ENCODE measurements at places on chromosomes 11 and 22.

GRCh38 chr11:110728883-110729282, 16.6 kb upstream of the ARHGAP20 start:
- DNase-seq: no peak

DNA sequence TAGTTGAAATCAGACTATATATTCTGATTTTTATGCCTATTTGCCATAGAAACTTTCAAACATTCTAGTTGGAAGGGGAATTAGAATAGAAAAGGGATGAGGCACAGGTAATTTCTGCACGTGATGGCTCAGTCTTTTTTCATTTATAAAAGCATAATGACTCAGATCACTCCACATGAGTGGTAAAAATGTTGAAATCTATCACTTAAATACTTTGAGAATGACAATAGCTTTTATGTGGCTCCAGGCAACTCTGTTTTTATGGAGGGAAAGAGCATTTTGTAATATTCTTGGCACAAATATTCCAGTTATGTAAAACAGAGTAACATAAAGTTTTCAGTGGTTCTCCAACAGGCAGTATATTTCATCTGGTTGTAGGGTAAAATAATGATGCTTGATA, 5.9 kb upstream of the MMP3 start:
- DNase-seq: no peak

DNA sequence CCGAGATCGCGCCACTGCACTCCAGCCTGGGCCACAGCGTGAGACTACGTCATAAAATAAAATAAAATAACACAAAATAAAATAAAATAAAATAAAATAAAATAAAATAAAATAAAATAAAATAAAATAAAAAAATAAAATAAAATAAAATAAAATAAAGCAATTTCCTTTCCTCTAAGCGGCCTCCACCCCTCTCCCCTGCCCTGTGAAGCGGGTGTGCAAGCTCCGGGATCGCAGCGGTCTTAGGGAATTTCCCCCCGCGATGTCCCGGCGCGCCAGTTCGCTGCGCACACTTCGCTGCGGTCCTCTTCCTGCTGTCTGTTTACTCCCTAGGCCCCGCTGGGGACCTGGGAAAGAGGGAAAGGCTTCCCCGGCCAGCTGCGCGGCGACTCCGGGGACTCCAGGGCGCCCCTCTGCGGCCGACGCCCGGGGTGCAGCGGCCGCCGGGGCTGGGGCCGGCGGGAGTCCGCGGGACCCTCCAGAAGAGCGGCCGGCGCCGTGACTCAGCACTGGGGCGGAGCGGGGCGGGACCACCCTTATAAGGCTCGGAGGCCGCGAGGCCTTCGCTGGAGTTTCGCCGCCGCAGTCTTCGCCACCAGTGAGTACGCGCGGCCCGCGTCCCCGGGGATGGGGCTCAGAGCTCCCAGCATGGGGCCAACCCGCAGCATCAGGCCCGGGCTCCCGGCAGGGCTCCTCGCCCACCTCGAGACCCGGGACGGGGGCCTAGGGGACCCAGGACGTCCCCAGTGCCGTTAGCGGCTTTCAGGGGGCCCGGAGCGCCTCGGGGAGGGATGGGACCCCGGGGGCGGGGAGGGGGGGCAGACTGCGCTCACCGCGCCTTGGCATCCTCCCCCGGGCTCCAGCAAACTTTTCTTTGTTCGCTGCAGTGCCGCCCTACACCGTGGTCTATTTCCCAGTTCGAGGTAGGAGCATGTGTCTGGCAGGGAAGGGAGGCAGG, at the start of gene GSTP1:
TSS of gene GSTP1 (plus strand) at position 566 of the 958 bp plus-strand sequence. CDS start at position 598, 32 bp downstream.
- DNase-seq: peak; percentile 93

DNA sequence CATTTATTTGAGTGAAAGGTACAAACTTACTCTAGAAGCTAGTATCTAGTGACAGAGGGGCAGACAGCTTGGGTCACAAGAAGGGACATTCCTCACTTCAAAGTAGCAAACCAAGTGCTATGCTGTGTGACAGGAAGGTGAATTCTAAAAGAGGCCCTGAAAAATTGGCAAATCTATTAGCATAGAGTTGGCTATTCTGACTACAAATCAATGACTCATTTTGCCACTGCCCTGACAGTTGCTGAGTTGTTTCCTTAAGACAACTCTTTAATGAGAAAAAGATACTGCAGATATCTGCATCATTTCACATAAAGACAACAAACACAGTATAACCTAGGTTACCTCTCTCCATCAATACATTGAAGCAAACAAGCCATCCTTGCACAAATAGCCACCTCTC, 524.0 kb upstream of the LRRC4C start:
- DNase-seq: no peak

- no peak for DNase-seq
Observed at GRCh38 chr11:117273550-117274289, 17.4 kb upstream of the BACE1-AS start.

DNA sequence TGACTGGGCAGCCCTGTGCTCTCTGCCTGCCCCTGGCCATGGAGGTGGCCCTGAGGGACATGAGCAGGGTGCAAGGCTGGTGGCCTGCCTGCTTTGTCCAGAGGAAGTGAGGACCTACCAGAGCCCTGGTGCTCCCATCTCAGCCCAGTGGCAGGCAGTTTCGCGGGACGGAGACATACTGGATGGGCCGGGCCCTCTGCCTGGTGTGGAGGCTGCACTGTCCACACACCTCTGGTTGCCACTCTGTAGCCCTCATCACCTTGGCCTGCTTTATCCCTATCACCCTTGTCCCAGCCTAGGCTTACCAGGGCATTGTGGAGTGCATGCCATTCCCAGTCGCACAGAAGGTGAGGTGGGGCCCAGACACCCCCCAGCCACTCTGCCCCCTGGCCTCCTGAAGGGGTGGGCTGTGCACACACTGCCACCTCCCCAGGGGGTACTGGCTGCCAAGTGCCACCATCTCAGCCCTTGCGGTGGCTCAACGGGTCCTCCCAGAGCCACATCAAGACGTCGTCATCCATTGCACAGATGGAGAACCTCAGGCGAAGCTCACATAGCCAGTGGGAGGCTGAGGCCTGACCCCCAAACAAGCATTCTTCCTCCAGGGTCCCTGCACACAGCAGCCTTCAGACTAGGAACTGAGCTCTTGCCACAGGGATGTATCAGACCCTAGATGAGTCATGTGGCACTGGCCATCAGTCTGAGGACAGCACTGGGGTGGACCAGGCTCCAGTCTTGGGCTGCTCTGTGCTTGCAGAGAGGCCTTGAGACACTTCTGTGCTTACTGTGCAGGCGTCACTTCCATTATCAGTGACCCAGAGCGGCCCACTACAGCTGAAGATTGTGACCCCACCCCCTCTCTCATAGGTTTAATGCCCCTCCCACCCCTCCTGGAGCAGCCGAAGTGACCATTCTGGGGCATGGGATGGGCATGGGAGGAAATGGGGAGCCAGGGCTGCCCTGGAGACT, 176.1 kb downstream of the IGLL1 start:
- no peak for DNase-seq

GRCh38 chr22:48960980-48961660, 866.6 kb downstream of the BRD1 start:
- DNase-seq: no peak

- DNase-seq: no peak
Observed at GRCh38 chr11:44387415-44387814, 77.5 kb upstream of the ALX4 start.

- no peak for DNase-seq
Observed at GRCh38 chr11:17805873-17806272, 71.3 kb downstream of the KCNC1 start.

- DNase-seq: no peak
Observed at GRCh38 chr11:116833816-116834534, 3.4 kb downstream of the APOA1 start.

DNA sequence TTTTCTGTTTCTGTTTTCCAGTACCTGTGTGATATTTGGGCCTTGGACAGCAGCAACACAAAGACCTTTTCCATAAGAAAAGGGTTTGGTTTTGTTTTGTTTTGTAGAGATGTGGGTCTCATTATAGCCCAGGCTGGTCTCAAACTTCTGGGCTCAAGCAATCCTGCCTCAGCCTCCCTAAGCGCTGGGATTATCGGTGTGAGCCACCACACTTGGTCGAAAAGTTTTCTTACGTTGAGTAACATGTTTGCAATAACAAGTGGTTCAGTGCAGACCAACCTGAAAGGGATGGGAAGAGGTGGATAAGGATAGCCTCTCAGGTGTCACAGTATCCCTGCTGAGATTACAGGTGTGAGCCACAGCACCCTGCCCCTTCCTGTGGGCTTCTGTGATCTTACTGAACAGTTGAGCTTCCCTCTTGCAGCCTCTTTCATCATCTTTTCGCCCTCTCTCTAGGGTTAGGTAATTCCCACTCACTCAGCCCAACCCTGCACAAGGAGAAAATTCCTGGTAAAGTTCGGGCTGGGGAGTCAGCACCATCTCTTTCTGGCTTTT, 3.5 kb upstream of the MRPL48 start:
- DNase-seq: no peak

DNA sequence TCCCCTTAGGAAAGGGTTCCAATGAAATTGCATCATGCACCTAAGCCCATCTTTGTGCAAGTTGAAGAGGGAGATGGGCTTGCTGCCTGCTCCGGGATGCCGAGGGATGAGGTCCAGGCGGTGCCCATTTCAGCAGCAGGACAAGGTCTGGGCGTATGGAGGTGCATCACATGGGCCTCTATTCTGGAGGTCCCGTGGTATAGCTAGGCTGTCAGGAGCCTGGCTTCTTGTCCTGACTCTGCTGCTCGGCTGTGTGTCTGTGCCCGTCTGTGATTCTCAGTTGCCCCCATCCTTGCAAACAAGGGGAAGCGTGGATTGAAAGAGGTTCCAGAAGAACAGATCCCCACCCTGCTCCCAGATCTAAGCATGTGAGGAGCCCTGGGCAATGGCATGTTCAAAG, 130.0 kb downstream of the OSBP2 start:
- peak; percentile 10 for DNase-seq

- DNase-seq: no peak
Observed at GRCh38 chr22:27546157-27546935, 255.2 kb downstream of the MN1 start.

DNA sequence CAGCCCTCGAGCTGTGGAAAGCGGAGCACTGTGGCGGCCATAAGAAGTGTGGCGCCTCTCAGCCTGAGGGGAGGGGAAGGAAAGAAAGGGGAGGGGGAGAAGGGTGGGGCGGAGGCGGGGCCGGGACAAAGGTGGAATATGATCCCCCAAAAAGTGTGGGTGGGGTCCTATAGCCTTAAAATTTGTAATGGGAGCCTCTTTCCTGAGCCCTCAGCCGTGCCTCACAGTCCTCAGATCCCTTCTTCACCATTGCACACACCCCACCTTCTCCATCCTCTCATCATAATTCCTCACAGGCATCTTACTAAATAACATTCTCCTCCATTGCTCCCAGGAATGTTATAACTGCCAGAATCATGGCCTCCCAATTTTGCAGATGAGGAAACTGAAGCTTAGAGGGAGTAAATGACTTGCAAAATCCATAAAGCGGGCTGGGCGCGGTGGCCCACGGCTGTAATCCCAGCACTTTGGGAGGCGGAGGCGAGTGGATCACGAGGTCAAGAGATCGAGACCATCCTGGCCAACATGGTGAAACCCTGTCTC, 600 bp upstream of the RAB6A start:
- DNase-seq: no peak
